NCI-H2029 (cell line): ENCODE measurements at places on chromosomes 7 and 10.

GRCh38 chr7:92496876-92497275, 19.1 kb upstream of the ERVW-1 start:
- DNase-seq: no peak

DNA sequence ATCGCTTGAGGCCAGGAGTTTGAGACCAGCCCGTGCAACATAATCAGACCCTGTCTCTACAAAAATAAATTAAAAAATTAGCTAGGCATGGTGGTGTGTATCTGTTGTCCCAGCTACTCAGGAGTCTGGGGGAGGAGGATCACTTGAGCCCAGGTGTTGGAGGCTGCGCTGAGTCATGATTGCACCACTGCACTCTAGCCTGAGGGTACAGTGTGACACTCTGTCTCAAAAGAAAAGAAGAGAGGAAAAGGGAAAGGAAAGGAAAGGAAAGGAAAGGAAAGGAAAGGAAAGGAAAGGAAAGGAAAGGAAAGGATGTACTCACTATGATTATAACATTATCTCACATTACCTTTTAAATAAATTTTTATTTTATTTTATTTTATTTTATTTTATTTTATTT, 56.5 kb upstream of the MPP7 start:
- no peak for DNase-seq

GRCh38 chr10:123309731-123310130, 155.5 kb downstream of the BUB3 start:
- no peak for DNase-seq

- DNase-seq: no peak
These were observed 246.1 kb downstream of the EBF3 start for GRCh38 chr10:129717816-129718547.

DNA sequence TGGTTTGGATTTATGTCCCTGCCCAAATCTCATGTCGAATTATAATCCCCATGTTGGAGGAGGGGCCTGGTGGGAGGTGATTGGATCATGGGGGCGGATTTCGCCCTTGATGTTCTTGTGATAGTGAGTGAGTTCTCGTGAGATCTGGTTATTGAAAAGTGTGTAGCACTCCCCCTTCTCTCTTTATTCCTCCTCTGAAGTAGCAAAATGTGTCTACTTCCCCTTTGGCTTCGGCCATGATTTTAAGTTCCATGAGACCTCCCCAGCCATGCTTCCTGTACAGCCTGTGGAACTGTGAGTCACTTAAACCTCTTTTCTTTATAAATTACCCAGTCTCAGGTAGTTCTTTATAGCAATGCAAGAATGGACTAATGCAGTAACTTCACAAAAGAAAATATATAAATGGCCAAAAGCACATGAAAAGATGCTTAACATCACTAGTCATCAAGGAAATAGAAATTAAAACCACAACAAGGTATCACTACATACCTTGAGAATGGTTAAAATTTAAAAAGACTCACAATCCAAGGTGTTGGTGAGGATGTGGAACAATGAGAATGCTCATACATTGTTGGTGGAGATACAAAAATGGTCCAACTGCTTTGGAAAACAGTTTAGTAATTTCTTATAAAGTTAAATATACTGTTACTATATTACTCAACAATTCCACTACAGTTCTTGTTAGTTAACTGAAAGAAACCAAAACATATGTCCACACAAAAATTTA, 218.7 kb downstream of the SNX10 start:
- no peak for DNase-seq

DNA sequence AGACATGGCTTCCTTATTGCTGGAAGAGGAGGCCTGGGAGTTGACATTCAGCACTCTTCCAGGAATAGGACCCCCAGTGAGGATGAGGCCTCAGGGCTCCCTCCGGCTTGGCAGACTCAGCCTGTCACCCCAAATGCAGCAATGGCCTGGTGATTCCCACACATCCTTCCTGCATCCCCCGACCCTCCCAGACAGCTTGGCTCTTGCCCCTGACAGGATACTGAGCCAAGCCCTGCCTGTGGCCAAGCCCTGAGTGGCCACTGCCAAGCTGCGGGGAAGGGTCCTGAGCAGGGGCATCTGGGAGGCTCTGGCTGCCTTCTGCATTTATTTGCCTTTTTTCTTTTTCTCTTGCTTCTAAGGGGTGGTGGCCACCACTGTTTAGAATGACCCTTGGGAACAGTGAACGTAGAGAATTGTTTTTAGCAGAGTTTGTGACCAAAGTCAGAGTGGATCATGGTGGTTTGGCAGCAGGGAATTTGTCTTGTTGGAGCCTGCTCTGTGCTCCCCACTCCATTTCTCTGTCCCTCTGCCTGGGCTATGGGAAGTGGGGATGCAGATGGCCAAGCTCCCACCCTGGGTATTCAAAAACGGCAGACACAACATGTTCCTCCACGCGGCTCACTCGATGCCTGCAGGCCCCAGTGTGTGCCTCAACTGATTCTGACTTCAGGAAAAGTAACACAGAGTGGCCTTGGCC, 4.3 kb downstream of the PGAM2 start:
- DNase-seq: no peak

DNA sequence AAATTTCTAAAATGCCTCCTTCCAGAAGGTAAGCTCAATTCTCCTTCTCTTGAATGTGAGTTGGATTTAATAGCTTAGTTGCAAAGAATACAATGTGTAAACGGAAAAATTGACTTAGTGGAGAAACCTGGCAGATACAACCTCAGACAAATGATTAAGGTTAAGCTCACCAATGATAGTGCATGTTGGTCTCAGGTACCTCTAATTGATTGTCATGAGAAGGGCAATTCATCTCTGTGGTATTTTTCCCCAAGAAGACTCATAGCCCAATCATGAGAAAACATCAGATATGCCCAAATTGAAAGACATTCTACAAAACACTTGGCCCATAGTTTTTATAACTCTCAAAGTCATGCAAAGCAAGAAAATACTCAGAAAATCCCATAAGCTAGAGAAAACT, 36.2 kb upstream of the TMEM106B start:
- DNase-seq: no peak
